Stimulated activated CD8-positive, alpha-beta memory T cell treated with anti-CD3 and anti-CD28 coated beads, Interleukin-7, amount 100 ng/mL, for 1 hour (primary cell): ENCODE measurements at places on chromosomes 1 and 21.

- DNase-seq = no peak
These were observed 51.2 kb downstream of the SLC45A1 start for GRCh38 chr1:8368956-8369639.

GRCh38 chr1:106292130-106292529 lies 764.3 kb upstream of the PRMT6 start:
- no peak for DNase-seq

DNA sequence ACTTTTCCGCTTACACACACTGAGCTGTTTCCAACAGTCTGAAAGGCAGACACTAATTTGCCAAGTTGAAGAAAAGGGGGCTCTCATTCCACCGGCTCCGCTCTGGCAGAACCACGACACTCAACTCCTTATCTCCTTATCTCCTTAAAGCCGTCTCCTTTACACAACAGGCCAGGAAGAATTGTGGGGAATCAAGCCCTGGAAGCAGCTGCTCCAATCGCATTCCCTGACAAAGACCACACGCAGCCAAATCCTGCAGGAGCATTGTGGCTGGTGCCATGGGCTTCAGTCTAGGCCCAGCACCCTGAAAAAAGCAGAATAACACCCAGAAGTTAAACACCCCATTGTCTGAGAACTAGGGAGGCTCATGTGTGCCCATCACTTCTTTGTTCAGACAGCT lies 24.1 kb downstream of the SUSD4 start:
- no peak for DNase-seq

GRCh38 chr1:32636914-32637645 lies 13.3 kb downstream of the ZBTB8OS start:
- no peak for DNase-seq

- DNase-seq = no peak
These were observed 10.7 kb upstream of the TARBP1 start for GRCh38 chr1:234489698-234490077.
